ENCODE measurements at places on chromosomes 16 and 17.
A peak's percentile ranks its signal among the peaks of the same experiment; 100 is the strongest.

- DNase-seq: no peak
Observed at GRCh38 chr16:68596266-68596665, 48.8 kb upstream of the CDH3 start.

DNA sequence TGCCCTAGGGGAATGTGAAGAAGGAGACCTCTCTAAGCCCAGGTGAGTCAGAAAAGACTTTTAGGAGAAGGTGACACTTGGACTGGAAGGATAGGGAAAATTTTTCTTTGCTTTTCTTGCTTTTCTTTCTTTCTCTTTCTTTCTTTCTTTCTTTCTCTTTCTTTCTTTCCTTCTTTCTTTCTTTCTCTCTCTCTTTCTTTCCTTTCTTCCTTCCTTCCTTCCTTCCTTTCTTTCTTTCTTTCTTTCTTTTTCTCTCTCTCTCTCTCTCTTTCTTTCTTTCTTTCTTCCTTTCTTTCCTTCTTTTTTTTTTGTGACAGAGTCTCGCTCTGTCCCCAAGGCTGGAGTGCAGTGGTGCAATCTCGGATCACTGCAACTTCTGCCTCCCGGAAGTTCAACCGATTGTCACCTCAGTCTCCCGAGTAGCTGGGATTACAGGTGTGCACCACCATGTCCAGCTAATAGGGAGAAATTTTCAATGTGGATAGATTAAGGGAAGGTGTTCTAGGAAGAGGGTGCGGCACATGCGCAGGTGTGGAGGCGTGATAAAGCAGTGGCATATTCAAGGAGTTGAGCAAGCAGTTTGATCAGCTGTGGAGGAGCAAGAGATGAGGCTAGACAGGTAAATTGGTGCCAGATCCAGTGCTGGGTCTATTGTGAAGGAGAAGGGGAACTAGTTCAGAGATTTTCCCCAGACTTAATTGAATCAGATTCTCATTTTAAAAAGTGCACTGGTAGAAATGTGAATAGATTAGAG, 40.4 kb downstream of the MMD start:
- no peak for DNase-seq

DNA sequence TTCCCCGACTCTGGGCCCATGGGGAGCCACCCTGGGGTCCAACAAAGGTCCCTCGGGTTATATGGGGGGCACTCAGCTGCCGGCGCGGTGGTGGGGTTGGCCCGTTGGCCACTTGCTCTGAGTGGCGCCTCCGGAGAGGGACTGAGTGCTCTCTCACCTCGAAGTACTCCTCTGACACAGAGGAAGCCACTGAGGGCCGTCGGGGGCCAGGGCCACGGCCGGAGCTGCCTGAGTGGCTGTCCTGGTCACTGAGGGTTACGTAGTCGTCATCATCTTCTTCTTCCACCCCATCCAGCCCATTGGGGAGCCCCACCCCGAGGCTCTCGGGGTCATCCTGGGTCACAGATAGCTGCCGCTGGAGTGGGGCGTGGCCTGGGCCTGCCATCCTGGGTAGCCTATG, 25.7 kb downstream of the SLC5A10 start:
- no peak for DNase-seq

GRCh38 chr16:28062261-28062846, 1.2 kb downstream of the GSG1L start:
- DNase-seq: no peak

DNA sequence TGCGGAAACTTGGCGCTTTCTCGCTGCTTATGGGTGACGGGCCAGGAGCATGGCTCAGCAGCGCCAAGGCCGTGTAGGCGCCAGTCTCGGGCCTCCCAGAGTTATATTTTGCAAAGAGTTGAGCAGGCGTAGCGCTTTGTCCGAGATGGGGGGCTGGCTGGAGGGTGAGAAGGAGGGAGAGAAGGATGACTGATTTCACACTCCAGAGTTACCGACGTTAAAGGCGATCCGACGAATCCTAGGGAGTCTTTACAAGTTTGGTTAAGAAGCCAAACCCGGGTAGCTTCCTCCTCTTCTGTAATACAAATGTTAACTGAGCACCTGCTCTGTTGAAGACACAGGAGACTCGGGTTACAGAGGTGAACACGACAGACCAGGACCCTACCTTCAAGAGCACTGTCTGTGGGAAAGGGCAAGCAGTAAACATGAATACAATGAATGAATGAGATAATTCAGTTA, 782 bp downstream of the POLR2A start:
- no peak for DNase-seq

GRCh38 chr17:4600563-4600962, 16.2 kb downstream of the SMTNL2 start:
- no peak for DNase-seq

GRCh38 chr17:74063439-74063838, 140.0 kb upstream of the RPL38 start:
- no peak for DNase-seq

DNA sequence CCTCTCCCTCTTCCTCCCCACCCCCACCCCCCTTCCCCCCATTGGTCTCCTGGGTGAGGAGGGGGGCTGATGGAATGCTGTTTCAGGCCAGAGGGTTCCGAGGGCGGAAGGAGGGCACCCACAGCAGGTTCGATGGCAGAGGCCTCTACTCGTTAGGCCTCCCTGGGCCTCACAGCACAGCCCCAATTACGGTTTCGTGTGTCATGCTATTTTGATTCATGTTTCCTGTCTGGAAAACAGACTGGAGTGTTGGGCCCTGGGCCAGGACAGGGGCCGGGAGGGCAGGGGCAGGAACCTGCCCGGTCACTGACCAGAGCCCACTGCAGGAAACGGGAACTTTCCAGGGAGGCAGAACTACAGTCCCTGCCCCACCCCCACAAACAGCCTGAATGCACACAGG, 138.2 kb downstream of the C16orf95 start:
- no peak for DNase-seq

GRCh38 chr17:61325382-61326073, 74.1 kb upstream of the TBX2 start:
- no peak for DNase-seq

GRCh38 chr17:64096037-64096436, 33.9 kb downstream of the ERN1 start:
- DNase-seq: no peak

DNA sequence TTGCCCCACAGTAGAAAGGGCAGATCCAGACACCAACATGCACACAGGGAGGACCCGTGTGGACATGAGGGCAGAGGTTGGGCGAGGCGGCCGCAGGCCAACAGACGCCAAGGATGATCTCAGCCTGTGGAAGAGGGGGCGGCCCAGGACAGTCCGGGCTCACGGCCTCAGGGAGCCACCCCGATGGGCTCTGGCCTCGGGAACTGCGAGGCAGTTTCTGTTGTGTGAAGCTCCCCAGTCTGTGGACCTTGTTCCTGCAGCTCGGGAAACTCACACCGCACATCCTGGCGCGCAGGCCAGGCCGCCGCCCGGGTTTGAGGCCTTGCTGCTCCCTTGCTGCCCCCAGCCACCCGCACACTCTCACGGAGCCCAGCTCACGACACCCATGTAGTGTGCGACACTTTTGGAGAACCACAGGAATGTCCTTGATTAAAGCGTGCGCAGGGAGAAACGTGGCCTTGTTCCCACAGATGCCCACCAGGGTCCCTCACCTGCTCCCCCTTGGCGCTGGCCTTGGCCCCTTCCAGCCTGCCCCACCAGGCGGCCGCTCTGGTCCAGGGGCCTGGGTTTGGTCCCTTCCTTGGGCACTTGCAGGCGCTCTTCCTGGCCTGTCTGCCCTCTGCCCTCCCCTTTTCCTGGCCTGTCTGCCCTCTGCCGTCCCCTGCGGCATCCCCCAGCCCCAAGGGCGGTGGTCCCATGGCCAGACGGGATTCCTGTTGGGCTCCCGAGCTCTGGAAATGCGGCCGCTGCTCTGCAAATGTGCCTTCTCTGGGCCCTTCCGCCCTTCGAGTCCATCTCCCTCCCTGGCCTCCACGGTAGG, 9.3 kb upstream of the SLC38A10 start:
- DNase-seq: no peak

- DNase-seq: no peak
Observed at GRCh38 chr17:2730764-2731353, 18.6 kb downstream of the CCDC92B start.

DNA sequence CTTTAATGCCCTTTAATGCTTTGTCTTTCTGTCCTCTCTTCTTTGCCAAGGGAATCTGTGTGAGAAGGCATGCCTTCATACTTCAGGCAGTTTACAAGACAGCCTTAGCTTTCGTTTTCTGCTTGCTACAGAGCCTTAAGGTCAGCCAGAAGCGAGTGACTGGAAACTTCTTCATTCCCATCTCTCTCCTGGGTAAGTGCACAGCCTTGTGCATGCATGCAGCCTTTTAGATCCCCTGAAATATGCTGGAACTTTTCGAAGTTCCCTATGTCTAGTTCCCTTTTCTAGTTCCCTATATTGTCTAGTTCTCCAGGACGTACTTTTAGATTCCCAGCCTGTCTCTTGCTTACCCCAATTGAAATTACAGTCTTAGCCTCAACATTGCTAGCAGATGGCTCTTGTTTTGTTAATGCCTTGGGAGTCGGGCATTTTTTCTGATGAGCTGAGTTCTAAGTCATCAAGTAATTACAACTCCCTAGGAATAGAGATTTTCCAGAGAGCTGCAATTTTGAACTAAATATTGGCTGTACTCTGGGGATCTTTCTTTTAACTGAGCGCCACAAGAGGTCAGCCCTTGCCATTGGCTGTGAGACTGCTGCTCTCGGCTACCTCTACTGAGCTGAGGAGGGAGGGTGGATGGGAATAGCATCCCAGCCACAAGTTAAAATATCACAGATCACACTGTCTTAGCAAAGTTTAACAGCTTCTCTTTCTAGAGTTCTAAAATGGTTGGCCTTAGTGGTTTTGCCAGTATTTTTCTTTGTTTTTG, 22.7 kb upstream of the PPM1D start:
- no peak for DNase-seq

DNA sequence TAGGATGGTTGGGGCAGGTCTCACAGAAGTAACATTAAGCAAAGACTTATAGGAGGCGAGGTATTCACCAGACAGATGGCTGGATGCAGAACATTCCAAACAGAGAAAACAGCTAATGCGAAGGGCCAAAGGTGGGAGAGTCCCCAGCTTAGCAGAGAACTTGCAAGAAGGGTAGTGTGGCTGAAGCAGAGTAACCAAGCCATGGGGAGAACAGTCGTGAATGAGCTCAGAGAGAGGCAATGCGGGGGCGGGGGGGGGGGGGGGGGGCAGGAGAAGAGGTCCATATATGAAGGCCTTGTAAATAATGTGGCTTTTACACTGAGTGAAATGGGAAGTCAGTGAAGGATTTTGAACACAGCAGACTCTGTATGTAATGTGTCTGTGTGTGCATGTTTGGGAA, 81.3 kb downstream of the SMG6 start:
- no peak for DNase-seq

GRCh38 chr16:71623597-71623996, 2.4 kb upstream of the MARVELD3 start:
- no peak for DNase-seq

- no peak for DNase-seq
Observed at GRCh38 chr17:78168242-78168902, at the start of gene SYNGR2. TSS of gene SYNGR2 (plus strand) at chr17:78168581. CDS start at chr17:78168617, 36 bp downstream.

GRCh38 chr17:30363715-30364202, 15.0 kb upstream of the CPD start:
- DNase-seq: no peak

DNA sequence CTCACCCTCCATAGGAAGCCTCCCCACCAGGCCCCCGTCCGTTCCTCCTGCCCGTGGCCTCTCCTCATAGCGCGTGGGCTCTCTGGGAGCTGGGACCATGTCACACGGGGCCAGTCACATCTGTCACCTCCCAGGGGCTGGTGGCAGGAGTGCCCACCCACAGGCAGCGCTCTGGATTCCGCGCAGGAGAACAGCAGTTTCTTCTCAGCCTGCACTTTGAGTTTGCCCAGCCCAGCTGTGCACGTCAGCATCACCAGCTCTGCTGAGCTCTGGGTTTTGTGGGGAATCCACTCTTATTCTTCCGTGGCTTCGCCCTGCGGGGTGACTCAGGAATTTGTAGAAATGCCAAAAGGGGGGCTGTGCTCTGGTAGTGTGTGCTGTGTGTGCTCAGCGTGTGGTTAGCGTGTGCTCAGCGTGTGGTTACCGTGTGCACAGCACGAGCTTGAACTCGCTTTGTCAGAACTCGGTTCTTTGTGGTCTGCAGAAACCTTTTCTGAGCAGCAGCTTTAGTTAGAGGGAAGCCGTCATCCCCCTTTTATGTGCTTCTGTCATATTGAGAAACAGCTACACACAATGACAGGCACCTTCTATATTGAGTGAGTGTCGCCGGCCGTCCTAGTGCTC, 3.2 kb downstream of the ACSF3 start:
- no peak for DNase-seq

DNA sequence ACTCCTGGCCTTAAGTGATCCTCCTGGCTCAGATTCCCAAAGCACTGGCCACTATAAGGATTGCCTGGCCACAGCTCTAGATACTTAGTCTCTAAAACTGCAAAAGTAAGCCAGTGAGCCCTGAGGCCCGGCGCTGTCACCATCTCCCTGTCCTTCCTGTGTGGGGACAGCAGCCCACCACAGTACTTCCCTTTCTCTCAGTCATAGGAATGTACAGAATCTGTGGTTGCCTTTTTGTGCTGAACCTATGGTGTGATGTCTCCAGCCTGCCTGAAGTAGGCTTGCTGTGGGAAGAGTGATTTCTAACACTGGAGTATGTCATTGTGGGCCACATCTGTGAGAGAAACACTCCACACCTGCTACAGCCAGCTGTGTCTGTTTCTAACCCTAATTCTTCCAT, 24.7 kb downstream of the NTAN1 start:
- DNase-seq: no peak

DNA sequence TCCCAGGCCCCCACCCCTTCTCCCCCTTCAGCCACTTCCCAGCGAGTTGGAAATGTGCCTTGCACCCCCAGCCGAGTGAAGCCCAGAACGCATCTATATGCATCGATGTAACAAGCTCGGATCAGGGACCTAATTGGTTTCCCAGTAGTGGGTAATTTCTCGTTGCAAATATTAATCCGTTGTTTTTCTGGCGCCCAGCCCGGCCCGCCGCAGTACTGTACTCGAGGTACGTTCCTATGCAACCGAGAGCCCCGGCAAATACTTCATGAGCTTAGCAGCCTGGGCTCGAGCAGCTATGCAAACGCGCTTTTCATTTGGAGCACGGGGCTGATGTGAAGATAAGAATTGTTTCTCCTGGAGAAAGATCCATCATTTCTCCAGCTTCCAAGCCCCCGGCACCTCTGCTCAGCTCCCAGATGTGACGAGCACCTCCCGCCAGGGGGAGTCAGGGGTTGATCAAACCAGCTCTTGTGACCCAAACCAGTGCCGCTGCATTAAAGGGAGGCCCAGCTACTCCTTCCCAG, 229.8 kb downstream of the KATNIP start:
- peak; percentile 41 for DNase-seq

DNA sequence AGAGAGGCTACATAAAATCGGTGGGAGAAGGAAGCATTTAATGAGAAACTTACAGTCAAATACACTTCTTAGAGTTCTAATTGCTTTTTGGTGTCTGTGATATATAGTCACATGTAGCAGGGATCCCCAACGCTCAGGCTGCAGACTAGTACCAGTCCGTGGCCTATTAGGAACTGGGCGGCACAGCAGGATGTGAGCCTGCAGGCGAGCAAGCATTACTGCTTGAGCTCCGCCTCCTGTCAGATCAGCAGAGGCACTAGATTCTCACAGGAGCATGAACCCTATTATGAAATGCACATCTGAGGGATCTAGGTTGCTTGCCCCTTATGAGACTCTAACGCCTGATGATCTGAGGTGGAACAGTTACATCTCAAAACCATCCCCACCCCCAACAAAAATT, 158.5 kb downstream of the TANC2 start:
- no peak for DNase-seq
